SK-MEL-5 (cell line): ENCODE measurements at places on chromosomes 5 and 9.

DNA sequence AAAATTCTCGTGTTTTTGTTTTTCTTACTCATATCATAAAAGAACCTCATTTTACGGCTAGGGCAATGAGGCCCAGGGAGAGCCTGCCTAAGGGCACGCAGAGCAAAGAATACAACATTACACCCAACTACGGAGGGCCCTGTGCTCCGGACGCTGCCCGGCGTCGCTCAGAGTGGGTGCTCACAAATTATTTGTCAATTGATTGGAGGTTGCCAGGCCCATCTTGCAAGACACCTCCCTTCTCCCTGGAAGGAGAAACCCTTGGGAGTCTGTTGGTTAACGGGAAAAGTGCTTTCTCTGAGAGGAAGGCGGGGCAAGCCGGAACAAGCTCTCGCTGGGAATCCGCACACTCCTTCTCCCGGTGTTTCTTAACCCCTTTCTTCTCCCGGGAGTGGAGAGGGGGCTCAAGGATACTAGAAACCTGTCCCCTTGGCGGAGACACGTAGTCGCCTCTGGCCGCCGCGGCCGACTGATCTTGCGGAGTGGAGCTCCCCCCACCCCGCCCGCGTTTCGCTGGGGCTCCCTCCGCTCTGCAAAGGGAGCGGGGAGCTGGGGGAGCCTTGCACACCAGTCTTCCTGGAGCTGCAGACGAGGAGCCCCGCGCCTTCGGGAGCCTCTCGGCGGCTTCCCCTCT is 599.3 kb upstream of the SGCD start:
- DNase-seq: no peak

GRCh38 chr5:135986401-135986800 is 31.6 kb upstream of the LECT2 start:
- DNase-seq: no peak

- DNase-seq: no peak
Observed at GRCh38 chr5:172109749-172110148, 78.3 kb downstream of the STK10 start.

GRCh38 chr9:3863686-3864085 is 337.9 kb upstream of the RFX3 start:
- DNase-seq: no peak
